Left lobe of liver (tissue), 2 donors: ENCODE measurements at places on chromosomes 2 and 18. TPM values are rescaled to one million over a fixed set of nuclear protein-coding genes. Genes with fewer than 3 reads are reported as not detected.

Gene KHK
- total RNA-seq = 267 TPM

Gene RIOK3
- 41.0 TPM for total RNA-seq

Gene POMC
- 0.33 TPM for total RNA-seq

Gene TUBA4B
- total RNA-seq = not detected

Gene FOXI3
- total RNA-seq = not detected

Gene ZBTB7C
- 1.2 TPM for total RNA-seq

Gene LRP1B
- 0.25 TPM for total RNA-seq

DNA sequence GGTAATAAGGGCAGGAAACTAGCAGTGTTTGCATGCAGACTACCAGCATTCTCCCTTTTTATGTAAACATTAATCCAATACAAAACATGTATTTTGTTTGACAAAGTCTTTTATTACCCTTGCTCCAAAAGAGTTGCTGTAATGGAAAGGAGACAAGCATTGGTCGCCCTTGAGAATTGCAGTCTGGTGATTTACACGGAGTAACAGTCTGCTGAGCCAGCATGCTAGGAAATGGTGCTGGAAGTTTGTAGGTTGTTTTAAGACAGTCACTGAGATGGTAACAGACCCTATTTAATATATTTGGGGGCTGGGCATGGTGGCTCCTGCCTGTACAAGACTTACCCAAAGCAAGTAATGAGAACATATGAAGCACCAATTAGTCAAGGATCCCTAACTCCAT, 2.8 kb upstream of the PRKCE start:
- DNase-seq = no peak

GRCh38 chr2:150705357-150705756, 217.9 kb upstream of the RND3 start:
- DNase-seq = no peak

- peak; percentile 18 for DNase-seq
Measured at GRCh38 chr2:69798909-69799526, 30.4 kb upstream of the GMCL1 start.

GRCh38 chr2:105390454-105390853, 8.4 kb downstream of the FHL2 start:
- DNase-seq = no peak

GRCh38 chr2:217530392-217531090, 472.3 kb downstream of the TNS1 start:
- DNase-seq = peak; percentile 67

GRCh38 chr18:34623557-34623956, 86.5 kb upstream of the DTNA start:
- no peak for DNase-seq

DNA sequence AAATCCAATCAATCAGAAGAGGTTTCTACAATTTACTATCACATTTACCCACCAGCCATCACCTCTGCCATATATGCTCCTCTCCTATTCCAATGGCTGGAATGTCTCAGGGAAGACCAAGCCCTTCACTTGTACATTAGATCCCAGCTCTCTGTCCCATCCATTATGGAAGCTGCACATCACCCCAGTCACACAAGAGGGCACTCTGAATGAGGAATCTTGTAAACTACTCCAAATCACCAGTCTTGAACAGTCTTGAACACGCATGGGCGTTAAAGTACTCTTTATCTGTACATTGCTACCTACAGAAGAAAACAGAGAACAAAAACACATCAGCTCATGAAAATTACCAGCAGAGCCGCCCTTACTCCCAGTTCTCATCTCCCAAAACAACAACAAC, 38.7 kb downstream of the ZC3H8 start:
- DNase-seq = no peak
